ENCODE measurements at places on chromosomes 2 and 18. TPM values are rescaled to one million over a fixed set of nuclear protein-coding genes. Genes with fewer than 3 reads are reported as not detected.

- no peak for DNase-seq
These were observed 24.7 kb downstream of the AGAP1 start for GRCh38 chr2:235518322-235519090.

DNA sequence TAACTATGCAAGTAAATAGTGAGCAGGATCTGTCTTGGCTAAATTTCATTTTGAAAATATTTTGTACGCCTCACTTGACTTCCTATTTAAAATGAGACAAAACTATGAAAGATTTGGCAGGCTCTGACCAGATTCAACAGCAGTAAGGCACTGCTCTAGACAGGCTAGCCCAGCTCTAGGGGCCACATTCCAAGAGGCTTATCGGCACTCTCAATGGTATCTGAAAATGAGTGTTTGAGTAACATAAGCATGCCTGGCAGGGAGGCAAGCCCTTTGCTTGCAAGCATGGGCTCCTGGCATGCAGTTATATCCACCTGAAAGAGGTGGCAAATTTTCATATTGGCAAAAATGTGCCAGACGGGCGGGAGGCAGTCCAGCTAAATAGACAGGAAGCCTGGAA is 10.5 kb downstream of the CAPN13 start:
- DNase-seq, result peak; percentile 44

- DNase-seq, result no peak
These were observed 84.8 kb downstream of the VRK2 start for GRCh38 chr2:58131191-58132011.

- DNase-seq, result no peak
These were observed 206.6 kb upstream of the RBMS1 start for GRCh38 chr2:160700021-160700814.

- no peak for DNase-seq
These were observed 153.2 kb downstream of the NEDD4L start for GRCh38 chr18:58196881-58197872.

GRCh38 chr2:229921101-229921891 is 513 bp downstream of the TRIP12 start:
- peak; percentile 89 for DNase-seq

DNA sequence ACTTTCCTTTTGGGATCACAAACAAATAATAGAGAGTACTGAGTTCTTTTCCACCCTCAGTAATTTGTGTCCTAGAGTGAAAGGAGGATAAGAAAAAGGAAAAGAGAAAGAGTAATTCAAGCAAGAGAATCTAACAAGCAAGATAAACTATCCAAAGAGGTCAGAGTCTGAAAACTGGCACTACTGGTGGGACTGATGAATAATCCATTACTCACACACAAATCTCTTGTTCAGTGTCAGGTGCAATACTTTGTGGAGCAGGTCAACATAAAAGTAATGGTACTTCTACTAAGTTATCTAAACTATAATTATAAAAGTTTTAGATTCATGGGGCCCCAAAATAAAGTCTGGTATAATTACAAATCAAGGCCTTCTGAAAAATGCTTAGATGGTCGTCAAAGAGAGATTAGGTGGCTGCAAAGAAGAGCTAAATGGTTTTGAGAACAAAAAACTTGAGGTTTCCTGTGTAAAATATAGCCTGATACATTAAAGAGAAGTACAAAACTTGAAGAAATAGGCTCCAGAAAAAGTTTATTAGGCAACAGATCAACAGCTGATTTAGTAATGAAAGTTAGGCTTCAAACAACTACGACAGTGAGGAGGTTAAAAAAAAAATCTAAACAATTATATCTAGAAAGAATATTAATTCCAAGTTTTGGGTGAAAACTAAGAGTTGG is 109.4 kb downstream of the BAZ2B start:
- DNase-seq, result no peak

DNA sequence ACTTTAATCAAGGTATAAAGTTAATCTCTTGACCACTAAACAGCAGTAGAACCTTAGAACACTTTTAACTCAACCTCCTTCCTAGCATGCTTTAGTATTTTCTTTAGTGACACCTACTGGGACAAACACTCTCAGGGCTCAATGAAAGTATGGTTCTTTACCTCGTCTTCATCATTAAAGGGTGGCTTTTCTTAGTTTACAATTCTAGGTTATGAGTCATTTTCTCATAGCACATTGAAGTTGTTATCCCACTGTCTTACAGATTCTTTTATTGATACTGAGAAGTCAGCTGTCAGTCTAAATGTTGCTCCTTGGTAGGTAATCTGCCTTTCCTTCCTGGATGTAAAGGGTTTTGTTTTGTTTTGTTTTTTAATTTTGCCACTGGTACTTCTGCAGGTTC is 38.0 kb downstream of the SIGLEC15 start:
- DNase-seq, result no peak

DNA sequence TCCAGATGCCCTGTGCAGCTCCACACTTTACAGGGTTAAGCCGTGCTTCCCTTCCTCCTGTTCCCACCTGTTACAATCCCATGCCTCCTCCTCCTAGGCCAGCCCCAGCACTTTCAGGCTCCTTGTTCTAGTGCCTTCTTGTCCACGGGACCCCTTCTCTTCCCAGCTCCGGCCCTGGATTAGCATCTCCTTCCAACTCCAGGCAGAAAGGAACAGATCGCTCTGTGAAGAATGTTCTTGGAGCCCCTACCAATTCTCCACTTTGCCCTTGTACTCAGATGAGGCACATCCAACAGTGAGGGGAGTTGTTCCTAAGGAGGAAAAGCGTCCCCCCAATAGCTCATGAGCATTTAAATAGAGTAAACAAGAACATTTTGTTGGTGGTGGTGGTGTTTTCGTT is 72.7 kb downstream of the CABLES1 start:
- DNase-seq, result no peak

DNA sequence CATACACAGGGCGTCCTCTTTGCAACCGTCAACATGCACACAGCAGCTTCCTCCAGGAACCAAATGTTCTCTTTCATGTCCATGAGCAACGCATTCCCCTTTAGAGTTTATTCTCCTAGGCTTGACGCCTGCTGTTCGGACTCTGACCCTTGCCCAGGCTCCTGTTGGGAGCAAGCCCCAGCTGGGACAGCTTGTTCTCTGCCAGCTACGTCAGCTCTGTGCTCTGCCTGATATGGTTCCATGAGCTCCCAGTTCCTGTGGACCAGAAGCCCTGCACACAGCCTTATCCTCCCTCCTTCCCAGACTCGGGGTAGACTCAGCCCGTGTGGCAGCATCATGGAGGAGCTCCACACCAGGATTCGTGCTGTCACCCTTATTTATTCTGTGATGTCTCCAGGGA is 253.1 kb upstream of the PXDN start:
- no peak for DNase-seq

DNA sequence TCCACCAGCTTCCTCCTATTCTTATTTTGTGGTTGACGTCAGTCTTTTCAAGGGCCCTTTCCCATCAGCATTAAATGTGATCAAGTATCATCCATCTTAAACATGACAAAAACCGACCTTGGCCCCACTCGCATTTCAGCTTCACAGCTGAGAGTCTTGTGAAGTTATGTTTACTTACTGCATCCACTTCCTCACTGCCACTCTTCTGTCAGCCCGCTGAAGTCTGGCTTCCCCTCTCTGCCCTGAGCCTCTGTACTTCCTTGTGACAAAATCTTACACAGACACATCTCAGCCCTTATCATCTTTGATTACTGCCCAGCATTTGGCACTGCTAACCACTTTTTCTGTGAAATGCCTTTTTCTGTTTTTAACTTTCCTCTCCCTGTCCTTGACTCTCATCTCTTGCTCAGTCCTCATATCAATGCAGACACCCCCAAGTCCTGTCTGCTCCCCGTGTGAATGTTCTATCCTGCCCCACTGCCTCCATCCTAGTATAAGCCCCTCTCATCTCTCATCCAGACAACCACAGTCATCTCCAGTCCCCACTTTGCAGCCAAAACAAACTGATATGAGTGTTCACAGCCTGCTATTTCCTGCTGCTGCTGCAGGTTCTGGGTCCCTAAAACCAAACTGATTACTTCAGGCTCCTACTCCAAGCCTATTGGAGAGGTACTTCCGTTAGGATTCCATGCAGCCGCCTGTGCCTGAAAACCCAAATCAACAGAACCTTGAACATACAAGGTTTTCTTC is 31.4 kb downstream of the FOSL2 start:
- DNase-seq, result peak; percentile 81

DNA sequence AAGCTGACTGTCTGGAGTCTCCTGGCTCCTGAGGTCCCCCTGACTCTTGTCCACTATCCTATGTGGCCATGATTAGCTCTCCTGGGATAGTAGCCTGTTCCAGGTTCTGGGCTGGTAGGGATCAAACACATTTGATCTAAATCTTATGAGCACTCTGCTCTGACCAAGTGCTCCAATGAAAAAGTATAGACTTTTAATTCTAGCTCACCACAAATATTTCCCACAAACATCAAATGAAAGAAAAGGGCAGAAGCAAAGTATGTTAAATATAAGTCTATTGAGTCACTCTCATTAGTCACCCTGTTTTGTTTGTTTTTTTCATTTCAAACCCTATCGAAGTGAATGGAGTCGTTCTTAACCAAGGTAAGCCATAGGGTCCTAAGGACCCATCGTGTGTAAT is 39.7 kb upstream of the NEDD4L start:
- no peak for DNase-seq

Gene KCNJ13
- total RNA-seq, result not detected

Gene ZNF396
- 0.19 TPM for total RNA-seq

Gene KCNS3
- total RNA-seq, result not detected

Gene CABLES1
- total RNA-seq, result 5.7 TPM

Gene KATNAL2
- not detected for total RNA-seq

Gene KIF1A
- 0.47 TPM for total RNA-seq

Gene SLC30A3
- total RNA-seq, result 1.4 TPM

Gene MC4R
- not detected for total RNA-seq

Gene SOWAHC
- total RNA-seq, result 0.26 TPM

Gene MC2R
- not detected for total RNA-seq

Data from activated CD4-positive, alpha-beta T cell treated with anti-CD3 and anti-CD28 coated beads, Interleukin-2, amount 10 ng/mL, durations not matched to agents 24 days and 14 days (primary cell).